ENCODE measurements at places on chromosomes 5 and 9. TPM values are rescaled to one million over a fixed set of nuclear protein-coding genes. Genes with fewer than 3 reads are reported as not detected.

ORM2 gene
- not detected for polyA plus RNA-seq

PCDHA9 gene
- 0.03 TPM for polyA plus RNA-seq

PHF2 gene
- 34.4 TPM for polyA plus RNA-seq

IL4 gene
- polyA plus RNA-seq: 0.37 TPM

BRINP1 gene
- 6.5 TPM for polyA plus RNA-seq

POLR3G gene
- 3.3 TPM for polyA plus RNA-seq

CACFD1 gene
- 41.9 TPM for polyA plus RNA-seq

SUSD3 gene
- polyA plus RNA-seq: 10.4 TPM

PAEP gene
- polyA plus RNA-seq: 0.38 TPM

SHISAL2B gene
- polyA plus RNA-seq: not detected

HTR4 gene
- 0.07 TPM for polyA plus RNA-seq

ASS1 gene
- 337 TPM for polyA plus RNA-seq

ZFP62 gene
- polyA plus RNA-seq: 61.9 TPM

CCDC69 gene
- polyA plus RNA-seq: 5.2 TPM

NPR3 gene
- polyA plus RNA-seq: 16.4 TPM

MCTP1 gene
- 7.8 TPM for polyA plus RNA-seq

FOXD4L6 gene
- not detected for polyA plus RNA-seq

C5orf58 gene
- 0.24 TPM for polyA plus RNA-seq

LECT2 gene
- 4.8 TPM for polyA plus RNA-seq

GRXCR2 gene
- not detected for polyA plus RNA-seq

NME5 gene
- 26.5 TPM for polyA plus RNA-seq

TAL2 gene
- polyA plus RNA-seq: 1.6 TPM

Data from renal pelvis (tissue), 12 donors.